ENCODE measurements at places on chromosomes 1 and 21.

GRCh38 chr21:14438211-14438610 is 55.3 kb upstream of the HSPA13 start:
- no peak for DNase-seq

DNA sequence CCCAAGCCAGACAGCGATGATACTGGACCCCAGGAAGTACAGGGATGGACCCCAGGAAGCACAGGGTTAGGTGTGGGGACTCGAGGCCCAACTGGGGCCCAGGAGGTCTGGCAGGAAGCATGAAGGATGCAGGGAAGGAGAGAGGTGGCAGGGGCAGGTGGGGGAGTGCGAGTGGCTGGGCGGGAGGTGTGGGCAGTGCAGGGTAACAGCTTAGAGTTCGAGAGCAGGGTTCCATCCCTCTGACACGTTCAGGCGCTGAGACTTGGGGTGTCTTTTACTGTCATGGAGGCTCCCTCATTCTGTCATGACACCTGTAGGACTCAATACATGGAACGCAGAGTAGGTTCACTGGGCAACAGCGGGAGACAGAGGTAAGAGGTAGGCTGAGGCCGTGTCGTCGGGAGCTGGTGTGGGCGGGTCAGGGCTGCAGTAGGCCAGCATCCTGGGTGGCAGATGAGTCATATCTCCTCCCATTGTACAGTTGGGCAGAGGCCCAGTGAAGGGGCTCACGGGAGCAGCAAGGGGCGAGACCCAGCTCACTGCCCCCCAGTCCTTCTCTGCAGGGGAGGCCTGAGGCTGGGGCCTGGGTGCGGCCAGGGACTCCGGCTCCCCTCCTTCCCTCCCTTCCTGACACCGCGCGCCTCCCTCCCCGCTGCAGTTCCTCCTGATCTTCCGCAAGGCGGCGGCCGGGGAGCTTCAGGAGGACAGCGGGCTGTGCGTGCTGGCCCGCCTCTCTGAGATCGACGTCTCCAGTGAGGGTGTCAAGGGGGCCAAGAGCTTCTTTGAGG is 11.6 kb upstream of the CTRC start:
- DNase-seq: no peak

GRCh38 chr21:15820327-15820726 is 90.5 kb downstream of the USP25 start:
- DNase-seq: no peak

DNA sequence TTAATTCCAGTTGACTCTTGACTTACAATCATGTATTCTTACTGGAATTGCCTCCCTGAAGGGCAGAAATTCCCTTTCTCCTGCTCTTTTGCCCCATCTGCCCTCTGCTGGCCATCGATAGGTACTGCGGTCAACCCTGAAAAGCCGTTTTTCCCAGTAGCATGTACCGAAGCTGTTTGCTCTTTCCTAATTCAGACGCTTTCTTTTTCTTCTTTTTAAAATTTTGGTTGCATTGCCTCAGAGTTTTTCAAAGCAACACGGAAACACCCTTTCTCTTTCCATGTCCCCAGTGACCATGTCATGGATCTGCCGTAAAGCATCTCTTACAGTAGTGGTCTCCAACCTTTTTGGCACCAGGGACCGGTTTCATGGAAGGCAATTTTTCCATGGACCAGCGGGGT is 164.2 kb upstream of the C1orf21 start:
- no peak for DNase-seq

DNA sequence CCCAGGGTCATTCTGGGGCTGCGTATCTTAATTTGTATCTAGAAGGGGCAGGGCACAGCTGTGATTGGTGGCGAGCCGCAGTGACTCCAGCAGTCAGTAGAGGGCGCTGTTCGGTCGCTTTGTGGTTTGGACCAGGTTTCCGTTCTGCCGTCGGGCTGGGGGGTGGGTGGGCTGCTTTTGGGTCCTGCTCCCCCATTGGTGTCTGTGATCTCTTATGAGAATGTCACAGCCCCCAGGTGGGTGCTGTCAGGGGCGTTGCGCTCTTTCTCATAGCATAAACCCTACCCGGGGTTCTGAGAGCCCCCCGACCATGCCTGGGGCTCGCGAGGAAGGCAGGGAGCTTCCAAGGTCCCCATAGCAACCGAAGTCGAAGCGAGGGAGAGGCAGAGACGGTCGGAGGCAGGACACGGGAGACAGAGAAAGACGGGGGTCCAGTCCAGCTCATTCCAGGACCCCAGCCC is 5.4 kb downstream of the TFF3 start:
- peak; percentile 70 for DNase-seq

DNA sequence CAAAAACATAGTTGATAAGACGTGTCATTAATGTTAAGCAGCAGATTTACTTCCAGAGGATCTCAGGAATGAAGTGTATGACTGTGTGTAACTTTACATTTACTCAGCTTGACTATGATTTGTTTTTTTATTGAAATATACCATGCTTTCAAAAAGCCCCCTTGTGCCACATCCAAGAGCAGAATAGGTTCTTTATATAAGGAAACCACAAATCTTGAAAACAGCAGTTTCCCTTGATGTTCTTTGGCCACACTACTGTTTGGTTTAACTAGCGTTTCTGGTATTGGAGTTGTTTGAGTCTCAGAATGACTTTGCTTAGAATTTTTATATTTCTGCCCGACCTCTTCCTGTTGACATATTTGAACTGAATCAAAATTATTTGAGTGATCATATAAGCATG is 25.0 kb downstream of the LRRC8C start:
- no peak for DNase-seq

DNA sequence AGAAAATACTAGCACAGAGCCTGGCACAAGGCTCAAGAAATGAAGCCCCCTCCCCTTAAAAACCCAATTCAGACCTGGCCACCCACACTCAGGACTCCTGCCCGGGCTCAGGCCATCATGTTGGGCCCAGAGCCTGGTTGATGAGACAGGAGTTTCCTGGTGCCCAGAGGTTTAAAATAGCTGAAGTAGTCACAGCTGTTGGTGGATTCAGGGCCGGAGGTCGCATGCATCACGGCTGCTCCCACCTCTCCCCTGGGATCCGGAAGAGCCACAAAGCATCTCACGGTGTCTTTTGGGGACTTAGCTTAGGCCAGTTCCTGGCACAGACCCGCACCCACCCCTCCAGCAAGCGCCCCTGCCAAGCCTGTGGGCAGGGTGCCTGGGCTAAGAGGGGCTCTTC is 2.6 kb upstream of the PADI2 start:
- DNase-seq: no peak

- DNase-seq: no peak
Observed at GRCh38 chr1:202791077-202791747, 17.0 kb downstream of the KDM5B start.

GRCh38 chr1:228898582-228898992 is 163.3 kb downstream of the RHOU start:
- DNase-seq: no peak

- DNase-seq: no peak
Observed at GRCh38 chr1:212920246-212920645, 30.1 kb upstream of the VASH2 start.

GRCh38 chr1:41041614-41042270 is 20.2 kb upstream of the SLFNL1 start:
- DNase-seq: no peak

GRCh38 chr1:243770860-243771259 is 79.2 kb downstream of the AKT3 start:
- DNase-seq: no peak

DNA sequence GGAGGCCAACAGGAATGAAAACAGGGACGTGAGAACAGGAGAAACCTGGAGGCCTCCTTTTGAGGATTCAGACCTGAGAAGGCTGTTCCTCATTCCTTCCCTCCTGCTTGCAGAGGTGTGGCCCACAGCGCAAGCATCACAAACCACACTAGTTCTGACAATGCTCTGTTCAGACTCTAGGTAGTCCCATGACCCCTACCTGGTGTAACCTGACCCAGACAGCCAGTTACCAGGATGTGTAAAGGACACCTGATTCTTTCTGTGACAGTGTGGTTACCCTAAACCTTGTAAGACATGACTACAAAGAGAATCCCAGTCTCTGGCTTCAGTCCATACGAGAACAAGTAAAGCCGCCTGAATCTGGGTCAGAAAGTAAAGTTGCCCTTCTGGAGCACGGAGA is 3.2 kb downstream of the MECR start:
- DNase-seq: no peak

GRCh38 chr21:34570313-34570712 is 44.6 kb downstream of the RCAN1 start:
- no peak for DNase-seq

DNA sequence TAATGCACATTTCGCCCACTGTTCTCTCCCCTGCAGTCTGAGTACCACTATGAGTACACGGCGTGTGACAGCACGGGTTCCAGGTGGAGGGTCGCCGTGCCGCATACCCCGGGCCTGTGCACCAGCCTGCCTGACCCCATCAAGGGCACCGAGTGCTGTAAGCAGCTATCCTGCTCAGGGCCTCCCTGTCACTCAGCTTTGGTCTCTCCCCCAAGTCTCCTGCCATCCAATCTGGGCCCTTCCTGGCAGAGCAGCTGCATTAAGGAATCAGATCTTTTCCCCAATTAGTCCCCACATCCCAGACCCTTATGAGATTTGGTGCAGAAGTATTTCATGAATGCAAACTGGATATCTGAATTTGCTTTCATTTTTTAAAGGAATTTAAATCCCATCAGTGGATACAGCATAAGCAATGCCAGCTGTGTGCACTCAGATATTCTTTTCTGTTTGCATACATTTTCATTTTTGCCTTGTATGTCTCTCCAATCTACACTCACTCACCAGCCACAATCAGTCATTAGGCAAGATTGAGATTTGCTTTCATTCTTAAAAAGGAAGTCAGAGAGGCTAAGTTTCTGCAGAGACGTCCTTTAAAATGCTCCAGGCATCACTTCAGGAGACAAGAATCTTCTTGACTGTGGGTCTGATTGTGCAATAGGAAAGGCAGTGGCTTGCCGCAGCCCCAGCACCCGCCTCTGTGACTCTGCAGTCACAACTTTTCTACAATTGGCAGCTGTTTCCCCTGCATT is 48.1 kb downstream of the ELAPOR1 start:
- no peak for DNase-seq

- no peak for DNase-seq
Observed at GRCh38 chr1:163875200-163875926, 553.6 kb downstream of the NUF2 start.

DNA sequence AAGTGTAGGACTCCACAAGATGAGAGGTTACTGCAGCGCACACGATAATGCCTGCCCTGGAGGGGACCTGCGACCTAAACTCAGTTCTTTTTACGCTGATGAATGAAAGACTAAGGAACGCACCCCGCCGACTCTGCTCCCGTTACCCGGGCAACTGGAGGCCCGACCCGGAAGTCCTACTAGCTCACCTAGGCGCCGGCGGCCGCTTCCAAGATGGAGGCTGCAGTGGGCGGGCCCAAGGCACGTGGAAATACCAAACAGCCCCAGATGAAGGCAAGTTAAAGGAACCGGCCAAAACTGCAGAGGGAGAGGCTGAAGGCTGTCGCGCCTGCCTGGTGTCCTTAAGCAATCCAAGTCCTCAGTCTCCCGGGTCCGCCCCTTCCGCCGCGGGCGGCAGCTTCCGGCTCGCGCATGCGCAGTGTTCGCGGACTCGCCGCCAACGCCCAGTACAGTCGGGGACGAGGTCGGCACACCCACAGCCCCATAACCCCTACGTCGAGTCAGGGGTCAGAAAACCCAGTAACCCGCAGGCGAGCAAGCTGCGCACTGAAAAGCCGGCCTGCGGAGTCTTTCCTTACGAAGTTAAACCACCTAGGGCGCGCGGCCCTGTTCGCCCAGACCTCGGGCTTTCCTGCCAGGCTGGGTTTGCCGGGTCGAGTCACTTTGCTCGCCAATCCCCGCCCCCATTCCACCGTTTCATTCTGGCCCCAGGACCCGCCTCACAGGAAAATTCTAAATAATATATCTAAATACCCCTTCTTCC is at the start of gene SETD4:
Gene SETD4, minus strand, starts transcription at position 368 of the 763 bp plus-strand sequence. CDS start 1,638 bp downstream, outside the sequence.
- DNase-seq: peak; percentile 95

DNA sequence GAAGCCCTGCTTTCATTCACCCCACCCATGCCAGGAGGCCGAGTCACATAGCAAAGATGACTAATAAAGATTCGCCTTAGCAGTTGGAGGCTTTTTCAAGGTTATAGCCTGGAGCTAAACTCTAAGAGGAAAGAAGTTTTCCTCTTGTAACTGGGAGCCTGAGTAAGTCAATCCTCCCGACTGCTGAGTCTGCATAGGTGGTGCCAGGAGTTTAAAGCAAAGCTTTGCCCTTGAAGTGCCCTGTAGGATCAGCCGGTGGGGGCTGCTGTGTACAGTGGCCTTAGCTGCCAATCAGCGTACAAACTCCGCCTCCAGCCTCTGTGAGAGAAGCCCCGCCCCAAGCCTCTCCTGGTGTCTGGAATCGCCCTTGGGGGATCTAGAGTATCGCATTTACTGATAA is 147.5 kb upstream of the SPATA6 start:
- DNase-seq: no peak

DNA sequence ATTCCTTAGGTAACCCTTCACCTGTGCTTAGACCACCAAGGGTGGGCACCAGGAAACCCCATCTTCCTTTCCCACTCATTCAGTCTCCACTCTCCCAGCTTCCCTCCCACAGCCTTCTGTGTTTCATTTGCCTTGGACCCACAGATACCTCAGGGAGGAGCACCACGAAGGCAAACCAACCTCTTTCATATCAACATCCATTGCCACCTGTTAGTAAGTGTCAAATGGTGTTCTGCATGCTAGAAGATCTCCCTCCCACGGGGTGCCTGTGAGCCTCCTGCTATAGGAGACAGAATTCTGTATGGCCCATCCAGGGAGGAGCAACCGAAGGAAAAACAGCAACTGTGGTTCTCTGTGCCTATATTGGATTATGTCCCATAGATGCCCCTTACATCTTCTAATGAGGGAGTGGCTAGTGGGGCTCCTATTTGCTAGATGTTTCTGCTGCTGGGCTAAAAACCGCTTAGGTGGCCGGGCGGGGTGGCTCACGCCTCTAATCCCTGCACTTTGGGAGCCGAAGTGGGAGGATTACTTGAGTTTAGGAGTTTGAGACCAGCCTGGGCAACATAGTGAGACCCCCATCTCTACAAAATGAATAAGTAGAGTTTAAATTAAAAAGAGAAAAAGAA is 25.6 kb upstream of the SCCPDH start:
- DNase-seq: no peak

DNA sequence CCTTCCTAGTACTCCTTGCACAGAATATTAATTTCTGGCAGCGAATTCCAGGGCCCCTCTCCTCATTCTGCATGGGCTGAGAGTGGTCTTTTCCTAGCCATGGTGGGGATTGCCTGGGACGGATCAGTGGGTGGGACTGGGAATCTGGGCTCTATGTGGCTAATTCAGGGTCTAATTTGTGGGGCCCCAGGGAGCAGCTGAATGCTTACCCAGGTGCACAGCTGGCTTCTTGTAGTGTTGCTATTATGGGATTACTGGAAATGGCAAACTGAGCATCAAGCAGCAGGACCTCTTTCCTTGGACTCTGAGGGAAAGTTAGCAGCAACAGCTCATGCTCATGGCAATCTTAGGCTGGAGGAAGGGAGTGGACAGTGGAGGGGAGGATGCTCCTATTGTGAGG is 187.1 kb upstream of the CACNA1E start:
- no peak for DNase-seq

DNA sequence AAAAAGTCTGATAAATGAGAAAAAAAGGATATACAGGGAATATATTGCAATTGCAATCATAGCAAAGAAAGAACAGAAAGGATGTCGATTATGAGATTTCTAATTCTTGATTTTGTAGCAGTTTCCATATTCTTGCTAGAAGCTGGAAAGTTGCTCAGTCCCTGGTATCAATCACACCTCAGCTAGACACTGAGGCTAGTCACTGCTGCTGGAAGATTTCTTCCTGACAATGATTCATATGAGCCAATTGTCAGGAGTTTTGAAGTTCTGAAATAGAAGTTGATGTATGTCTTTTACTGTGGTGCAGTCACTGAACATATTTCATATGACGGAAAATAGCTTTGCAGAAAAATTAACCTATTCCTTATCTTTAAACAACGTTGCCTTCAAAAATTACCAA is 208.4 kb upstream of the C1orf105 start:
- no peak for DNase-seq

Data from activated naive CD4-positive, alpha-beta T cell (primary cell).